Stimulated activated CD8-positive, alpha-beta memory T cell treated with anti-CD3 and anti-CD28 coated beads, Interleukin-7, amount 100 ng/mL, for 4 hours (primary cell): ENCODE measurements at places on chromosomes 13 and 19.

GRCh38 chr13:101714195-101714594 is 261.7 kb downstream of the ITGBL1 start:
- no peak for DNase-seq

GRCh38 chr19:29636553-29637360 is 28.5 kb upstream of the PLEKHF1 start:
- no peak for DNase-seq

DNA sequence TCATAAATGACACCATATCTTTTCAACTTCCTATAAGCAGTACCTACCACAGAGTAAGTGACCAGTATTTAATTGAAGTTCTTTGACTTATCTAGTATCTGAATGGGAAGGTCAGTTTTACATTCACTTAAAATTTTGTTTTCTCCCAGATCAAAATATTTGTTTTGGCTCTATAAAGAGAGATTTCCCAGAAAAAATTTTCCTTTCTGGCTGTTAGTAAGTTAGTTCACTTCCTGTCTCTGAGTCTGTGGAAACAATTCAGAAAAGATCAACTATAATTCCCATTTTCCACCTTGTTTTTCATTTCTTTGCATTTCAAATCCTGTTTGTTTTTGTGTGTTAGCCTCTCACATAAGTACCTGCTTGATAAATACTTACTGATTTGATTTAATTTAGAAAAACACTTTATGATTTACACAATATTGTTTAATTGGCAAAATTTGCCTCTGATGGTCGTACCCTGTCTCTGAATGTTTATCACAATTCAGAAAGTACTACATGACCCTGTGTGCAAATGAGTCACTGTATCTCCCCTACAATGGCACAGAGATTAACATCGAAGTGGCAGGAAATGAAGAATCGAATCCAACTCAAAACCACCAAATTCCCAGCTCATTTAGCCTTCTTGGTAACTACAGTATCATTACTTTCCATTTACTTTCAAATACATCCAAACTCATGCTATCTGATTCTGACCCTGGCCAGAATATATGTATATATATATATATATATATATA is 15.4 kb upstream of the MED4 start:
- no peak for DNase-seq

- DNase-seq = no peak
These were observed 95.6 kb downstream of the ATP11A start for GRCh38 chr13:112785483-112785856.

GRCh38 chr19:2905918-2906519 is 5.3 kb downstream of the ZNF57 start:
- DNase-seq = no peak

- no peak for DNase-seq
These were observed 214.0 kb downstream of the DLEU7 start for GRCh38 chr13:50629497-50629896.

DNA sequence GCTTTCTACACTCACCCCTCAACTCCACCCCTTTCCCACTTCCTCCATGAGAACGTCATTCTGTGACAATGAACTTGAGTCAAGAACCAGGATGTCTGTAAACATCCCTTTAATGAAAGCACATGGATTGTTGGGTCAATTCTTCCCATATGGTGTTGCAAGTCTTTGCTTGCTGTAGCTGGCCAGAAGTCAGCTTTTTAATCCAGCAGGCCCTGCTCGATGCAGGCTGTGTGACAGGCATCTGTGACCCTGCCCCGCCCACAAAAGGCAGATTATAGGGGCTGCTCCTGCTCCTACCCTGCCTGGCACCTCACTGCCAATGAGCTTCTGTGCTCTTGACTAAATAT is 78.0 kb downstream of the STARD13 start:
- no peak for DNase-seq

- no peak for DNase-seq
These were observed 470 bp upstream of the GRTP1 start for GRCh38 chr13:113364311-113364889.

- DNase-seq = no peak
These were observed 22.0 kb downstream of the GPC6 start for GRCh38 chr13:93248627-93249047.

- DNase-seq = no peak
These were observed 8.7 kb upstream of the RELB start for GRCh38 chr19:44992336-44993163.

DNA sequence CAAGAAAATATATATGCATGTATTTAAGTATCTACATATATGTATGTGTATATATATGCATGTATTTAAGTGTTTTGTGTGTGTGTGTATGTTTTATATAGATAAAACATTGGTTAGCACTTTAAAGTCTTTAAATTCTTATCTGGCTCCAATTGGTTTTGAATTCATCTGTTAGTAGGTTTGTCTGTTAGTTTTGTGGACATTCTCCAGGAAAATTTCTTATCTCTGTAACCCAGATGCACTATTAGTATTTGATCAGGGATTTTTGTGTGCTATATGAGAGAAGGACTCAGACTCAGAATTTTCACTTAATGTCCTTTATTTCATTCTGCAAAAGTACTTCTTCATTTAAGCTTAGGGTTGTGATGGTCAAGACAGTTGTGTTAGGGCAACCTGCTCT is 103.1 kb downstream of the ITGBL1 start:
- no peak for DNase-seq

GRCh38 chr13:60035874-60036273 is 127.9 kb downstream of the DIAPH3 start:
- DNase-seq = no peak

DNA sequence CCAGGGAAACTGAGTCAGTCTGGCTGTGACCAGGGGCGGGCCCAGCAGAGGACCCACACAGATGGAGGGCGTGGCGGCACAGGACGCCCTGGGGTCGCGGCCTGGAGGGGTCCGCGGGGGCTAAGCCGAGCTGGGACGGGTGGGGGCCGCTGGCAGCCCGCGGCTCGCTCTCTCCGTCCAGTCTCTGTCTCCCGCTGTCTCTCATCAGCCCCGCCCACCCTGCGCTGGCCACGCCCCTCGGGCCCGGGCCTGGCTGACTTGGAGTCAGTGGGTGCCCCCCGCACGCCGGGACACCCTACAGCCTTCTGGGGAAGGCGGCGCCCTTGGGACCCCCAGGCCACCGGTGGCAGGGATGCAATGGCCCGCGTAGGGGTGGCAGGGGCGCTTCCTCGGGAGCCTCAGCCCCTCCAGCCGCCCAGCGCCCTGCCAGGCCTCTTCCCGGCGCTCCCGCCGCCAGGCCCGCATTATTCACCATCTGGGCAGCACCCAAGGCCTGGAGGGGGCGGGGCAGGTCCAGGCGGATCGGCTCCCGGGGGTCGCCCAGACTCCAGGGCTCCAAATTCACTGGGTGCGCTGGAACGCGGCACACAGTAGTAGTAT is at the start of gene TBXA2R:
Gene TBXA2R (minus strand): TSS at position 186 of the 600 bp plus-strand sequence. CDS start 6,241 bp downstream, outside the sequence.
- DNase-seq = no peak

DNA sequence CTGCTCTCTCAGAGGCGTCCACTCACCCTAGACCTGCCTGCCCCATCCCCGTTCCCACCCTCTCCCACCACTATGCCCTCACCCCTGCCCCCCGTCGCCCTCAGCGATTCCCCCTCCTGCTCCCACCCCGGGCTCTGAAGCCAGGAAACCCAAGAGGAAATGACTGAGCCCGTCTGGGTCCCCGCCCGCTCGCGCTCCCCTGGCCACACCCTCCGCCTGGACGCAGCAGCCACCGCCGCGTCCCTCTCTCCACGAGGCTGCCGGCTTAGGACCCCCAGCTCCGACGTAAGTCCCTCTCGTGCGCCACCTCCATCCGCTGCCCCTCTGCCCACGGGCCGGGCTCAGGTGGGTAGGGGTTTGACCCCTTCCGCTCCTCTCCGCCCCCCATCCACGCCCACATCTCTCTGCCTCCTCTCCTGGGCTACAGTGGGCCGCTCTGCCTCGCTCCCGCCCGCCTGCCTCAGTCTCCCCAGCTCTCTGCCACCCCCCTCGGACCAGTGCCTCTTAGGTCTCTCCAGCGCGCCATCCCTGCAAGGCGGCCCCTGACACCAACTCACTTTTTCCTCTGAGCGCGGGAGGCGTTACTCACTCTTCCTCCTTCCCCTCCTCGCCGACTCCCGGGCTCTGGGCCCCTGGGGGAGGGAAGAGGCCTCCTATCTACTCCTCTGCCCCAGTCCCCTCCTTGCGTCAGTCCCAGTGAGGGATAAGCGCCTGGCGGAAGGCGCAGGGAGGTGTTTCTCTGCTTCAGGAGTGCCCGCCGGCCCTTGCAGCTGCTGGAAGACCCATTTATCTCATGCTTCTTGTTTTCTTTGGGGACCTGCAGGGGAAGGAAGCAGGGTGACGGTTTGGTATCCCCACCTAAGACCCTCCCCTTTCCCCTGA is at the start of gene FXYD5:
Gene FXYD5 (plus strand): TSS at position 211 of the 882 bp plus-strand sequence. CDS start 816 bp downstream, outside the sequence.
- DNase-seq = peak; percentile 76

DNA sequence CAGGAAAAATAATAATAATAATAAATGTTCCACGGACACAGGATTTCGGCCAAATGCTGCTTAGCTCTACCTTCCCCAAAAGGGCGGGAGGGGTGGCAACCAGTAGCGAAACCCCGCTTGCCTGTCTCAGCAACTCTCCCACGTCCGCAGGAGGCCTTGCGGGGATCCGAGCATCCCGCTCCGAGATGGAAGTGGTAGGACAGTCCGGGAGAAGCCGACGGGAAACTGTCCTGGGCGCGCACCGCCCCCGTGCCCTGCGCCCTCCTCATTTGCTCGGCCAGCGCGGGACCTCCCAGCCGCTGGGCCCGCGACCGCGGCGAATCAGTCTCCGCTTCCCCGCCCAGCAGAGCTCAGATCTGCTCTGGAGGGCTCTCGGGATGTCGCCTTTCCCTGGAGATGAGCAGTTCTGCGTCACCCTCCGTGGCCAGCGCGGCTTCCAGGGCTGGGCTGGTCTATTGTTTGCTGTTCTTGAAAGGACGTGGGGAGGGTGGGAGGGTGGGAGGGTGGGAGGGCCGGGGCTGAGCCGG is 48.9 kb upstream of the PABPC3 start:
- no peak for DNase-seq

GRCh38 chr19:4638317-4638716 is 999 bp upstream of the TNFAIP8L1 start:
- DNase-seq = no peak

DNA sequence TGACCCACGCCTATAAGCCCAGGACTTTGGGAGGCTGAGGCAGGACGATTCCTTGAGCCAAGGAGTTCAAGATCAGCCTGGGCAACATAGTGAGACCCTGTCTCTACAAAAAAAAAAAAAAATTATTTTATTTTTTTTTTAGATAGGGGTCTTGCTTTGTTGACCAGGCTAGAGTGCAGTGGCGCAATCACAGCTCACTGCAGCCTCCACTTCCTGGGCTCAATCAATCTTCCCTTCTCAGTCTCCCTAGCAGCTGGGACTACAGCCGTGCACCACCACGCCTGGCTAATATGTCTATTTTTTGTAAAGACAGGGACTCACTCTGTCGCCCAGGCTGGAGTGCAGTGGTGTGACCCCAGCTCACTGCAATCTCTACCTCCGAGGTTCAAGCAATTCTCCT is 4.7 kb downstream of the C19orf38 start:
- DNase-seq = no peak

DNA sequence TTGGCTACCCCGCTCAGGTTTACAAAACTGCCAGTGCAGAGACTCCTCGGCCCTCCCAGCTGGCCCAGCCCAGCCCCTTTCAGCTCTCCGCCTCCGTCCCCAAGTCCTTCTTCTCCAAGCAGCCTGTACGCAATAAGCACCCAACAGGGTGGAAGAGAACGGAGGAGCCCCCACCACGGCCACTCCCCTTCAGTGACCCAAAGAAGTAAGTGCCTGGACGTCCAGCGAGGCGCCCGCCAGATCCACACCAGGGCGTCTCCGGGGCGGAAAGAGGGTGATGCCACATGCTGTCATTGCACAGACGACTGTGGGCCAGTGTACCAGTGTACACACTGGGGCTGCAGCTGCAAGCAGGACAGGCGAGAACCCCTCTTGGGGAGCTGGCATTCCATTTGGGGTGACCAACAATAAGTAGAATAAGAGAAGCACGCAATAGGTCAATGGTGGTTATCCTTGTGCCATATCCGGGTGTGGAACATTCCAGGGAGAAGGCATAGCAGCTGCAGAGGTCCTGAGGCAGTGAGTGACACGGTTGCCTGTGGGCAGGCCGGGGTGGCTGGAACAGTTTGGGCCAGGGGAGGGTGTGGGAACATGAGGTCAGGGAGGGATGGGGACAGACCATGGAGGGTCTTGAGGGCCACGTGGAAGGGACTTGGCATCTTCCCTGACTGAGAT is 41.3 kb downstream of the DPF1 start:
- DNase-seq = no peak

GRCh38 chr13:110882972-110883371 is 31.9 kb downstream of the ANKRD10 start:
- DNase-seq = no peak

- no peak for DNase-seq
These were observed 170.0 kb upstream of the TSHZ3 start for GRCh38 chr19:31519256-31519655.

- DNase-seq = no peak
These were observed 32.5 kb upstream of the KATNAL1 start for GRCh38 chr13:30339738-30340330.

- DNase-seq = no peak
These were observed 96.3 kb upstream of the UBAC2 start for GRCh38 chr13:99104396-99104795.

- DNase-seq = no peak
These were observed 28.0 kb downstream of the ITM2B start for GRCh38 chr13:48260970-48261369.

DNA sequence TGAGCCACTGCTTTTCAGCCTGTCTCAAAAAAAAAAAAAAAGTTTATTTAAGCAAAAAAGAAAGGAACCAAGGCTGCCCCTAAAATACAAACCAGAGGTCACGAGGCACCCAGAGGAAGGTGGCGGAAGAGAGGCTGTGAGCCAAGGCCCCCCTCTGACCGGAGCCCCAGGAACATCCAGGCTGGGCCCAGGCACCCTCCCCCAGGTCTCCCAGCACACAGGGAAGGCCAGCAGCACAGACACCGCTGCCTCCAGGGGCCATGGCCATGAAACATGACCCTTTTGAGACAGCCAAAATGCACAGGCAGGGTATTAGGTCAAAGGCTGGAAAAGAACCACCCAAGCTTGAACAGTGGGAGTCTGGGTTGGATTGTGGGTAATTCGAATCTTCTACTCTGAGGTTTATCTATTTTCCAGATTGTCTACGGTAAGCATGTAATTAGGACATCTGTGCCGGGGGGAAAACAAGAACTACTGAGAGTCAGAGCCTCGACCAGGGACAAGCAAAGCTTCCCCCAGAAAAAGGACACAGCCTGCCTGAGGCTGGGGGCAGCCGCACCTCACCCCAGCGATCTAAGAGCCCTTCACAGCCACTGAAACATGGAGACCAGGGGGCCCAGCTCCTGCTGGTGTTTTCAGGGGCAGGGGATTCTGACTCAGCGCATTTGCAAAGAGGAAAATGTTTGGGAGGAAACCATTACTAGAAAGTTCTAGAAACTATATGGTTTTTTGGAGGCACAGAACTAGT is 8.4 kb downstream of the PEX11G start:
- no peak for DNase-seq
